ENCODE measurements at places on chromosomes 6 and 20.

GRCh38 chr20:21006611-21007010 lies 99.5 kb downstream of the LINC00237 start:
- no peak for DNase-seq

DNA sequence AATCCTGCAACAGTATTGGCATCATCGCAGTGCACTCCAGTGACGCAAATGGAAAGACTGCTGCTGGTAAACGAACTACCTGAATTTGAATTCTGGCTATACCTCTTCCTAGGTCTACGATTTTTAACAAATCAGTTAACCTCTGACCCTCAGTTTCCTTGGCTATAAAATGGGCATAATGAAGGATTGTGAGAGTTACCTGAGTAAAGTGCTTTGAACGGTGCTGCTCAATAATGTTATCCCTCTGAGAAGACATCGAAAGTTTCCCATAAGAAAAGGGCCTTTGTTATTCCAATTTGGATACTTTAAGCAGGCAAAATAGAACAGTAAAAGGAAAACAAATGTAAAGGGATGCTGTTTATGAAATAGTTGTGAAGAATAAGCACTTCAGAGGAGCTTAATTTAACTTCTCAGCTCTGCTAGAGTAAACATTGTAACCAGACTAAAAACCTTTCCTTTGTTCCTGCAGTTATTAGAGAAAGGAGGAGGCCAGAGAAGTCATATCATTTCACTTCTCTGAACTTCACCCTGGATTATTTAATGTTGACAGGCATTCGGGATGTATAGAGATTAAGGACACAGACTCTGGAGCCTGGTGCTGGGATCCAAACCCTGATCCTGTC lies 5.8 kb downstream of the SGK1 start:
- no peak for DNase-seq

DNA sequence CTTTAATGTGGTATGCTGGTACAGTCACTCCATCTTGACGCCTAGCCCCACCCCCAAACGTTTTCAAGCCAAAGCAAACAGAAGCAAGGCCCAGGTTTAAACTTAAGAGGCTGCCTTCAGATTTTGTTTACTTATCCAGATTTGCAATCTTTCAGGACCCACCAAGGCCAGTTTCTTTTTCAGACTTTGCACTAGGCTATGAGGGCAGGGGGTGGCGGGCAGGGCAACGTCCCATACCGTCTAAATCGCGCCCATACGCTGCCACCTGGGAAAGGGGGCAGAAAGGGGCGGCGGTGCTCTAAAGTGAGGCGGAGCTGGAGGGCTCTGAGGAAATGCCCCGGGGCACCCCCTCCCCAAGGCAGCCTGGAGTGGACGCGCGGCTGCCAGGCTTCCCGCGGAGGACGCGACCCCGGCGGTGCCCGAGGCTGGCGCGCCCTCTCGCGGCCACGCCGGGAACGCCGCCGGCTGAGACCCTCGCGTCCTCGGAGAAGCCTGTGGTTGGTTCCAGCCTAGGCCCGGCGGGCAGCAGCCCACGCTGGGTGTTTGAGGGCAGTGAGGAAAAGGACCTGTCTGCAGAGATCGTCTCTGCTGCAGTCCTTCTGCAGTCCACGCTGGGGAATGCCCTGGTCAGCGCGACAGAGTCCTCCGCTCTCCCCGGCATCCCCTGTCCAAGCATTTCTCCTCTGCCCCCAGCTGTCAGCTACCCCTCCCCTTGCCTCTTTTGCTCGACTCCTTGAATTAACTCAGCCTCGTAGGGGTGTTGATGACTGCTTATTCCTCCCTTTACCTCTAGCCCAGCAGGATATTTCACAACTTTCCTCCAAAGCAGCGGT lies 129.2 kb upstream of the PRND start:
- DNase-seq: no peak

- no peak for DNase-seq
Measured at GRCh38 chr20:8129211-8129976, 2.7 kb upstream of the PLCB1 start.

DNA sequence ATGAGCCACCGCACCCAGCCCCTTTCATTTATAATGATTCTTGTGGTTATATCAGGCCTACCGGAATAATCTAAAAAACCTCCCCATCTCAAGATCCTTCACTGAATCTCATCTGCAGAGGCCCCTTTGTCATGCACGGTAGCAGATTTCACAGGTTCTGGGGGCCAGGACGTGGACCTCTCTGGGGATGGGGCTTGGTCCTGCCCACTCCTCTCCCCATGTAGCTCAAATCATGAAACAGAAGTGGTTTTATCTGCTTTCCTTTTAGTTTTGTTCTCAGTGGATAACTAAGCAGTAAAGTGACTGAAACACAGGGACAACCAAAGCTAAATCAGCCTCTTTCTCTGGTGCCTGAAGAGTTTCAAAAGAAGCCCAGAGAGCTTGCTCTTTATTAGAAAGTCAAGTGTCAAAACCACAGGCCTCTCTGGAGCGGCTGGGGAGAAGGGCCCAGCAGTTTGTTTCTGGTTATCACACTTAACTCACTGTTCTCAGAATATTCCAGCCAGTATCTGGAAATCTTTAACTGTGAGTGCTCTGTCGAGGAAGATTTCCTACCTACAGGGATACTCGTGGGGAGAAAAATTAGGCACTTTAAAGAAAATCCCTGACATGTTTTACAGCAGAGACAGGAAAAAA lies 60.6 kb upstream of the FAM184A start:
- DNase-seq: no peak

All from uterus (tissue), 4 donors.